ENCODE measurements at places on chromosomes 4 and X.

GRCh38 chr4:99563310-99564186 is at the start of gene TRMT10A:
TRMT10A (minus strand) TSS chr4:99564039; CDS start chr4:99559338, 4,701 bp downstream.
- peak; percentile 94 for DNase-seq

GRCh38 chrX:11867610-11868345 is 109.7 kb downstream of the MSL3 start:
- DNase-seq: no peak

DNA sequence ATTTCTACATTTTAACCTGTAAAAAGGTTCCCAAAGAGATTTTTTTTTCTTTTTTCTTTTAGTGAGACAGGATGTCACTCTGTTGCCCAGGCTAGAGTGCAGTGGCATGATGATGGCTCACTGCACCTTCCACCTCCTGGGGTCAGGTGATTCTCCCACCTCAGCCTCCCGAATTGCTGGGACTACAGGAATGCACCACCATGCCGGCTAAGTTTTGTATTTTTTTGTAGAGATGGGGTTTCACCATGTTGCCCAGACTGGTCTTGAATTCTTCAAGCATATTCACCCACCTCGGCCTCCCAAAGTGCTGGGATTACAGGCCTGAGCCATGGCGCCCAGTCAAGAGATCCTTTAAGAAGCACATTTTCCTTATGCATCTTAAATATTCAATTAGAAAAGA is 12.6 kb downstream of the RHOH start:
- DNase-seq: no peak

GRCh38 chrX:7841084-7841805 is 1.7 kb upstream of the VCX start:
- DNase-seq: no peak

GRCh38 chrX:24465532-24465865 is 413 bp downstream of the PDK3 start:
- DNase-seq: no peak

DNA sequence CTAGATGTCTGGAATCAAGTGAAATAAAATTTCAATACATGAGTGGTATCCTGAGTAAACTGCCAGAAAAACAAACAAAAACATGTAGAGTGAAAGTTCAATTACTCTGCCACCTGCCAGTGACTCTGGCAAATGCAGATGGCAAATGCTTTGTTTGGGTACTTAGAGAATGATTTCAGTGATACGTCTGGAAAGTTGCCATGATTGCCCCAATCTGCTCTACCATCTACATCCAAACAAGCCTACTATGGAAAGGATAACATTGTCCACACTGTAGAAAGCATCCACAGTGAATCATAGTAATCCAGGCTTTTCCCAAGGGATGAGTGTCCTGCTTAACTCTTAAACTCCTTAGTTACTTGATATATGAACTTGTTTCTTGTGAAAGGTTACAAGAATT is 3.4 kb downstream of the SPATA4 start:
- DNase-seq: no peak

DNA sequence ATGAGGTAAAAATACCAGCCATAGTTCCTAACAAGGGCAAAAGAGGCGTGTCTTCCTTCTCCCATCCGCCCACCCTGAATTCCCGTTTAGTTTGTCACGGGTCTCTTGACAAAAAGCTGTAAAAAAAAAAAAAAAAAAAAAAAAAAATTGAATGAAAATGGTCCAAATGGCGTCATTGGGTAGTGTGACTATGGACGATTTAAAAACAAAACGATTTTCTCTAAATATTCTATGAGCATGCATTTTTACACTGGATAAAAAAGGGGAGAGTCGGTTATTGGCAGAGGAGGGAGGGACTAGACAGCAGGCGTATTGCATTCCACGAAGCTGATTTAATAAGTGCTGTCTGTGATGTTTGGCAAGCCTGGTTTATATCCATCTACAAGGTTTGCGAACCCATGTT is at the start of gene FAM133A:
Gene FAM133A (plus strand): TSS at position 338 of the 403 bp plus-strand sequence. CDS start 35,214 bp downstream, outside the sequence.
- DNase-seq: peak; percentile 5

DNA sequence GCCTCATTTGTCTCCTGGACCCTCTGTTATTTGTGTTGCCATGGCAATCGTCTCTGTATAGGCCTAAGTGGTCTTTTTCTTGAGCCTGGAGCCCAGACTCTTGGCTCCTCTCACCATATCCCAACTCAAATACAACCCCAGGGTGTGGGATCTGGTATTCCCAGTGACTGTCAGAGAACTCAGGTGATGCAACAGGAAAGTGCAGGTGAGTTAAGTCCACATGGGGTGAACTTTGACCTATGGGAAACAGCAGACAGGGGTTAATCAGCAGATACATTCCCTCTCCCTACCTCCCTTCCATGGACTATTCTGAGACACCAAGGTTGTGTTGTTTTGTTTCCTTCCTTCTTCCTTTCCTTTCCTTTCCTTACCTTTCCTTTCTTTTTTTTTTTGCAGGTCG is 130.9 kb upstream of the RPS6KA3 start:
- DNase-seq: no peak

- no peak for DNase-seq
These were observed 173.9 kb downstream of the SCFD2 start for GRCh38 chr4:53191997-53192396.

- DNase-seq: no peak
These were observed 69.8 kb downstream of the FBXO8 start for GRCh38 chr4:174213731-174214100.

All from thoracic aorta (tissue), 2 donors.